Muscle of leg (tissue), 16 donors: ENCODE measurements at places on chromosomes 3 and 15. TPM values are rescaled to one million over a fixed set of nuclear protein-coding genes. Genes with fewer than 3 reads are reported as not detected.

GUCA1C gene
- not detected for polyA plus RNA-seq

SPTBN5 gene
- polyA plus RNA-seq = 3.9 TPM

IL12A gene
- polyA plus RNA-seq = 1.1 TPM

GABRG3 gene
- polyA plus RNA-seq = 0.69 TPM

ATP6V1A gene
- polyA plus RNA-seq = 14.3 TPM

HTR3E gene
- 0.07 TPM for polyA plus RNA-seq

DNA sequence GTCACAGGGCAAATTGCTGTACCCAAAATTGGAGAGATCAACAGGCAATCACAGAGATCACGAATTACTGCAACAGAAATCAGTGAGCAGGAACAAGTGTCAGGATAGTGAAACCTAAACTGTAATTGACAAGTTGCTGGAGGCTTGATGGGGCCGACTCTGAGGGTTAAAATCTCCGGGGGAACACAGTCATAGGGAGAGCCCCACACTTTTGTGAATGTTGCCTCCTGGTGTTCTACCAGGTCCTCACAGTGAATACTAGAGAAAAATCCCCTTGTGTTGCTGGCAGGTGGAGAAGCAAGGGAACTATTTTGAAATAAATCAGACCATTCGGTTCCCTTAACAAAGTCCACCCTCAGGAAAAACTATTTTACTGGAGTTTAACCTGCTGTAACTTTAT lies 697.5 kb upstream of the CBLB start:
- DNase-seq = no peak

DNA sequence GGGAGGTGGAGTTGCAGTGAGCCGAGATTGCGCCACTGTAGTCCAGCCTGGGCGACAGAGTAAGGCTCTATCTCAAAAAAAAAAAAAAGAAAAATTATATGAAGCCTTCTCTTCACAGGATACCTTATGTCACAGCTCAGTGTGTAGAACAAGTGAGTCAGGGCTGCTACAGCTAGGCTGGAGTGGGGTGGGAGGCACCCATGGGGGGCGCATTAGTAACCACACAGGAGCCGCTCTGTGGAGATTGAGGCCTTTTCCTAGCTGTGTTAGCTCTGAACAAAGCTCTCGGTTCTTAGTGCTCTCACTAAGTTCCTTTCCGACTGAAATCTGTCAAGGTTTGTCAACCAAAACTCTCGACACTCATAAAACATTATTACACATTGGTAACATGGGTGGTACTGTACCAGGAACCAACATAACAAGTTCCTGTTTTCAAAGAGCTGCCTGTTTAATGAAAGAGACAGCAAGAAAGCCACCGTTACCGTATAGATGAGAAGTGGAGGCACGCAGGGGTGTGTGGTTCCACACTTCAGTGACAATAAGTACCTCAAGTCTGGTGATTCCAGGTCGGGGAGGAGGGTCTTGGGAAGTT lies 4.5 kb downstream of the LRRC31 start:
- no peak for DNase-seq

DNA sequence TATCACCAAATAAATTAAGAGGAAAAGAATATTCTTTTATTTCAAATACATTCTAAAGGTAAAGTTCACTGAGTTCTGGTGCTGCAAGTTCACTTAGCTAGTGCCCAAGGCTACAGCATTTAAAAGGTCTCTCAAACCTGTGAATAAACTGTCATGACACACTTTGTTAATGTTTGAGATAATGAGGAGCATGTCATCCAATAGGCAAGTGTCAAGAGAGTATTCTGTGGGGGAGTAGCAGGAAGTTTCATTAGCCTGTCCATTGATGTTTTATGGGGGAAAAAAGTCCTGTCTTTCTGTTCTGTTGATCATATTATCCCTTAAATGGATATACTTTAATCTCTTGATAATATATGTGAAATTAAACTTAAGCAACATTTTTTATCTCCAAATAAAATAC lies 4.0 kb downstream of the SPESP1 start:
- no peak for DNase-seq

DNA sequence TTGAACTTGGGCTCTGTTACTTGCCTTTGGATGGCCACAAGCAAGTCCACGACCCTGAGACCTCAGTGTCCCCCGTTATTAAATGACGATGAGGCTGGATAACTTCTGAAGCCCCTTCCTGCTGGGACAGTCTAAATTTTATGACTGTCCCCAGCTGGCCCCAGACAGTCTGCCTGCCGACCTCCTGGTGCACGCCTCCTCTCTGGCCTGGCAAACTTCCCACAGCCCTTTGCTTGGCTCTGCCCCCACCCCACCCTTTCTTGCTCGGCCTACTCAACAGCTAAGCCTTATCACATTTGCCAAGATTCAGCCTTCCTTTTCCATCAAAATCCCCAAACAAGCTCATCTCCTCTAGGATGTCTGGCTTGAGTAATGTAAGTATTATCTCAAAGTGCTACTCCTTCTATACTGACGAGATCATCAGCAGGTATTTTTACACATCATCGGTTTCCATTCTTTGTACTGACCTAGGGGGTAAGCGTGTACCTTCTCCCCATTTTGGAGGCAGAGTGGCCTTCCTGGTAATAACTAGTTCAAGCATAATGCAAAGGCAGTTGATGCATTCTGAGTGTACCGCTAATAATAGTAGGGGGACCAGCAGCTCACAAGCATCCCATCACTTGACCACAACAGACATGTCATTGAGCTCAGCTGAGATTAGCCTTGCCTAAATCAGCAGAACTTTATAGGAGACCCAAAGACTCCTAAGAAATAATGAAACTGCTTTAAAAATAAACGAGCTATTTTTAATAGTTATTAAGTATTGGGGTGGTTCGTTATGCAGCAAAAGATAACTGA lies 120.8 kb upstream of the HACD2 start:
- no peak for DNase-seq

- no peak for DNase-seq
These were observed 62.2 kb upstream of the TP63 start for GRCh38 chr3:189568961-189569360.

GRCh38 chr3:12046406-12046805 lies 42.2 kb downstream of the SYN2 start:
- DNase-seq = peak; percentile 14

GRCh38 chr15:62063825-62064635 lies 2.7 kb upstream of the C2CD4A start:
- DNase-seq = no peak

GRCh38 chr3:119639494-119640350 lies 20.7 kb downstream of the POPDC2 start:
- DNase-seq = no peak

DNA sequence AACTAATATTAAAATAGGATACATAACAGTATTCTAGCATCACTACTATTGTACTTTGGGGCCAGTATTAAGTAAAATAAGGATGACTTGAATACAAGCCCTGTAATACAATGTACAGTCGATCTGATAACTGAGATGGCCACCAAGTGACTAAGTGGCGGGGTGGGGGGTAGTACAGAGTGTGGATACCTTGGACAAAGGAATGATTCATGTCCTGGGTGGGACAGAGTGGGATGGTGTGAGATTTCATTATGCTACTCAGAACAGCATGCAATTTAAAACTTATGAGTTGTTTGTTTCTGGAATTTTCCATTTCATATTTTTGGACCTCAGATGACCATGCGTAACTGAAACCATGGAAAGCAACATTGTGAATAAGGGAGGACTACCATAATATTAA lies 46.0 kb downstream of the SLC7A14 start:
- no peak for DNase-seq

DNA sequence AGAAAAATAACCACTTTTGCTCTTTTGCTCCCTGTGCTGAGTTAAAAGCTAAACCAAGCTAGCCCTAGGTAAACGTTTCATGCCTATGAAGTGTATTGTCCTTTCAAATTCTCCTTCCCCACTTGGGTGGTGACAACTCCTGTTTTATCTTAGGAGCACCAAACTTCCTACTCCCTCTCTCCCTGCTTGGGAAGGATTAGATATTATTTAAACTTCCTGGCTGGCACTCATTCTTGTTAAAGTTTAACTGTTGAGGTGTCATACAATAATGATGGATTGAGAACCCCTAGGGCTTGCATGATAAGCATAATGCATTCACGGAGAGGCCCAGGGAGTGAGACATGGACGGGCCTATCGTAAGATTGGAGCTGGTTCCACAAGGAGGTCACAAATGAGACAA lies 29.5 kb downstream of the B4GALT4 start:
- DNase-seq = no peak

DNA sequence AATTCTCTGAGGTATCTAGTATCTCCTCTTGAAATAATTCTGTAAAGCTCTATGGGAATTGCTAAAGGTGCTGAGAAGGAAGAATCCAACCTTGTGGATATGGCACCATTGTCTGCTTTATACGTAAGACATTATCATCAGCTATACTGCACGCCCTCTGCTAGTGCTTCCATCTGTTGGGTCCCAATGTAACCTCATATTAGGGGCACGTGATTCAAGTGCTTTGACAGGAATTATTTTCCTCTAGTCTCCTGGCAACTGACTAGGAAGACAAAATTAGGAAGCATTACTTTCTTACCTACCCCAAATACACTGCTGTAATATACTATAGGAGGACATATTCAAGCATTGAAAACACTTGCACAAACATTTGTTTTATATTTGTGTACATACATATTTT lies 24.0 kb downstream of the COPS2 start:
- no peak for DNase-seq

DNA sequence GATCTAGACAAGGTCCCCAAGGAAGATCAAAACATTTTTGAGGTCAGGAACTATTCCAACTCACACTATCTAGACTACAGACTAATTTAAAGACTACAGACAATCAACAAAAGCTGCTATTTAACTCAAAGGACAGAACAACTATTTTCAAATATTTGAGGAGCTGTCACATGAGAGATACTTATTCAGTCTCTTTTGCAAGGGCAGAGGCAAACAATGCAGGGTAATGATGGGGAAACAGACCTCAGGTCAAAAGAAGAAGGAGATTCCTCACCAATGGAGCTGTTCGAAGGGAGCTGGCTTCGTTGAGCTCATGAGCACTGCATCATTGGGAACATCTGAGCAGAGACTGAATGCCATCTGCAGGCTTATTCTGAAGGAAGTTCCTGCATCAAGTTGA lies 231.9 kb downstream of the DTWD1 start:
- DNase-seq = no peak
